ENCODE measurements at places on chromosomes 5 and 9. TPM values are rescaled to one million over a fixed set of nuclear protein-coding genes. Genes with fewer than 3 reads are reported as not detected.

The TMEM38B gene
- total RNA-seq, result 11.4 TPM

The PHF24 gene
- total RNA-seq, result 0.16 TPM

The HAVCR2 gene
- 10.0 TPM for total RNA-seq

- DNase-seq, result peak; percentile 34
Measured at GRCh38 chr9:5442400-5443011, 4.8 kb upstream of the PLGRKT start.

GRCh38 chr5:57551251-57551650 lies 68.6 kb upstream of the ACTBL2 start:
- DNase-seq, result no peak

DNA sequence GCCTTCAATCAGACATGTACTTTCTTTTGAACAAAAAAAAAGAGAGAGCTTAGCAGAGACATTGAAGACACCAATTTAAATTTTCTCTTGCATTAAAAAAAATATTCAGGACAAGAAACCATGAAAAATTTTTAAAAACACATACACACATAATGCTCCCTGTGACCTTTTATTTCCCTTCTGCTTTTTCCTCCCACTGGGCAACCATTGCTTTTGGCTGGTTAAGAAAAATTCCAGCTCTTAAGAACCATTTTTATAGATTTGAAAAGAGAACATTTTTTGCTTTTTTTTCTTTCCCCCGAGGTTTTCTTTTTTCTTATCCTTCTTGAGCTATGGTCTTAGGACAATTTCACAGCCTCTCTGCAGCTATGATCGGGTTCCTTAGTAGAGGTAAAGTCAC lies 6.1 kb upstream of the HMHB1 start:
- DNase-seq, result no peak

DNA sequence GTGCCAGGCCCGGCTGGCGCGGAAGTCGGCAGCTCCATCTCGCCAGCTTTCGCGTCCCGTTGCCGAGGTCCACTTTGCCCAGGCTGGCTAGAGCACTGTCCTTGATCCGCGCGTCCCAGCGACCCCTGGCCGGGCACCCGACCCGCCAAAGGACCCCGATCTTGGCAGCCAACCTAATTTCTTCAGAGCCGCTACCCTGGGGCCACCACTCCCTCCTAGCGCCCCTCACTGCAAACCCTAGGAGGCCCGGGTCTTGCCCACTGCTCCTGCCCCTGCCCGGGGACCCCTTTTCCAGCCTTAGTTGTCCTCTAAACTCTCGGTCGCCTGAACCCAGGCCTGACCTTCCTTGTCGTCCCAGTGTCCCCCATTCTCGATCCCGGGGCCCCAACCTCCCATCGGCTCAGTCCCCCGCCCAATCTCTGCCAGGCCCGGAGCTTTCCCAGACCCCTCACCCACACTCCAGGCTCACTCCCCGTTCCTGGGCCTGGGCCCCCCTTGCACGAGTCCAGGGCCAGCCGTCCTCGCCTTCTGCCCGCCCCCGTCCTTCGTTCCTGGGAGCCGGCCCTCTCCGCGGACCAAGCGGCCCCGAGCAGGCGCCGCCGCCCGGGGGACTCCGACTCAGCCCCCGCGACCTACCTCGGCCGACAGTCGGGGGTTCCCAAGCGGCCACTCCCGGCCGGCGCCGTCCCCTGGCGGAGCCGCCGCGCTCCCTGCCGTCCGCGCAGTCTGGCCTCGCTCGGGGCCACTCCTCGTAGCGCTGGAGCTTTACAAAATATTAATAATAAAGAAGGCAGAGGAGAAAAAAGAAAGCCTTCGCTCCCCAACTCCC lies 701 bp upstream of the LMX1B start:
- no peak for DNase-seq

- peak; percentile 44 for DNase-seq
Measured at GRCh38 chr9:86034863-86035734, 64.3 kb downstream of the GOLM1 start.

Measured in astrocyte (in vitro differentiated cells and primary cell).